Activated effector memory CD4-positive, alpha-beta T cell treated with Interleukin-2 at 50 U/mL for 16 hours (primary cell): ENCODE measurements at places on chromosomes 5 and 9.

DNA sequence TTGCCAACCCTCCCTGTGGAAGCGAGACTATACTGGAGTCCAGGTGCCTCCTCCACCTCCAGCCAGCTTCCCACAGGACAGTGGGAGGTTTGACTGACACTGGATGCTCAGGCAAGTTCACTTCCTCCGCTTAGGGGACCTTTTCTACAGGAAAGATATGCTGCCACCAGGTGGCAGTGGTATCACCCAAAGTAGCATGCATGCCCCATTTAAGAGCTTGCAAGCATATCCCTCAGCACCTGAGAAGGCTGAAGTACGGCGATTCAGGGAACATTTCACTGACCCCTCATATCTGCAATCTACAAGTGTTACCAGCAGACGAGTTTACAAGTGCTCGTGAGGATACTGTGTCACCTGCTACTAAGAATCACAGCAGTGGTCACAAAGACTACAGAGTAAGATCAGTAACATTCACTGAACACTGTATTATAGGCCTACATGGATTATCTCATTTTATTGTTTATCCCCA, 75.5 kb downstream of the KLHL3 start:
- DNase-seq, result peak; percentile 54

- DNase-seq, result no peak
Measured at GRCh38 chr5:60891667-60892066, 47.6 kb upstream of the ELOVL7 start.

GRCh38 chr9:3359048-3359692, 166.6 kb downstream of the RFX3 start:
- no peak for DNase-seq

DNA sequence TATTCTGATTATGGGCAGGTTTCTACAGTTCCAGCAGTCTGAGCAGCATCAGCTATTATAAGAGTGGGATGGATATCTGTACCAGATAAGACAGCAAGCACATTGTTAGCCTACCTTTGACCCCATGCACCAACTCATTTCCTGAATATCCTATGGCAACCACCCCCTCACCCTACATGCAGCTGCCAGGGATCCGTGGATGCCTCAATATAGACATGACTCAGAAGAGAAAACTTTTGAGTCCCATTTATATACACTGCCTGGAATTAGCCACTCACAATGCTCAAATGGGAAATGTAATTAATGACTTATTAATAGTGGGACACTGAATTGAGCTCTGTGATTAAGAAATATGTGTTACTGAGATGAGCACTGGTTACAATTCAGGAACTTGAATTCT, 124.4 kb downstream of the SSBP2 start:
- DNase-seq, result no peak

DNA sequence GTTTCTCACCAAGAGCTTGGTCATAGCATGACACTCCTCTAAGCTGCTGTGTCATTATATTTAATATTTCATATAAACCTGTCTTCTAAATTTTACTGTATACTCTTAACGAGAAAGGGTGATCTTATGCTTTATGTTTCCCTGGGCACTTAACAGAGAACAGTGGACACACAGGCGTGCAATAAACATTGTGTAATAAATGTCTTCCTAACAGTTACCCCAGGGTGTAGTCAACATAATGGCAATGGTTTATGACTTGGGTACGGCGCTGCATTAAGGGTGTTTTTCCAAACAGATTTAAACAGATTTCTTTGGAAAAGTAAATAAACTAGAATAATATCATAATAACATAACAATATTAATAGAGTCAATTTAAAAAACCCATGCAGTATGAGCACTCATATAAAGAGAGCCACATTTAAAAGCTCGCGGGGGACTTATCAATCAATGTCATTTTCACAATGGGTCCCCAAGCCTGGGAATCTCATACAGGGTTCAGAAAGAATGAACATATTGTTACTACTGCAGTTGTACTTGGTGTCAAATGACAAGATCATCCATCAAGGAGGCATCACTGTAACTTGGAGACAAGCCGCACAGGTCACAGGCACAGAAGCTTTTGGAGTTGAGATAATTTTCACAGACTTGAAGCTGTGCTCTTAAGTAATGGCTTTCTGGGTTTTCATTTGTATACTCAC, 376.4 kb downstream of the CTNND2 start:
- no peak for DNase-seq

DNA sequence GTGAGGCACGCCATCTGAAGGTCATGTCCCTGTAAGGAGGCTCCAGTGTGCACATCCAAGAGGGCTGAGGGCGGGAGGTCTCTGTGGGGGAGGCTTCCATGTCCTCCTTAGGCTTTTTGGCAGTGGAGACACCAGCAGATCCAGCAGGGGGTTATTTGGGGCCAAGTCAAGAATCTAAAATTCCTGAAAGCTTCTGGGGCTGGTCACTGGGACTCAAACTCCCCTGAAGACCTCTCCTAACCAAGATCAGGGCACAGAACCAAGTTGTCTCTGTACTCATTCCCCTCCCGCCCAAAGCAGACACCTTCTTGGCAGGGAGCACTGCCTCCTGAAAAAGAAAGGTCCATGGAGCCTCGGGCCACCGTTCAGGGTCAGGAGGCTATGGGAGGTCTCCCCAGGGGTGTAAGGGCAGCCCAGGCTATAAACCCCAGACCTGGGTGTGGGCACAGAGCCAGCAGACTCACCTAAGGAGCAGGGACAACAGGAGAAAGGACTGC, 127.4 kb upstream of the ADRA1B start:
- DNase-seq, result no peak

- DNase-seq, result peak; percentile 14
Measured at GRCh38 chr5:76401801-76402250, 1.3 kb upstream of the IQGAP2 start.

GRCh38 chr9:137423514-137424291, 510 bp downstream of the NOXA1 start:
- DNase-seq, result no peak

GRCh38 chr5:82628364-82628910, 350.3 kb upstream of the RPS23 start:
- DNase-seq, result no peak

DNA sequence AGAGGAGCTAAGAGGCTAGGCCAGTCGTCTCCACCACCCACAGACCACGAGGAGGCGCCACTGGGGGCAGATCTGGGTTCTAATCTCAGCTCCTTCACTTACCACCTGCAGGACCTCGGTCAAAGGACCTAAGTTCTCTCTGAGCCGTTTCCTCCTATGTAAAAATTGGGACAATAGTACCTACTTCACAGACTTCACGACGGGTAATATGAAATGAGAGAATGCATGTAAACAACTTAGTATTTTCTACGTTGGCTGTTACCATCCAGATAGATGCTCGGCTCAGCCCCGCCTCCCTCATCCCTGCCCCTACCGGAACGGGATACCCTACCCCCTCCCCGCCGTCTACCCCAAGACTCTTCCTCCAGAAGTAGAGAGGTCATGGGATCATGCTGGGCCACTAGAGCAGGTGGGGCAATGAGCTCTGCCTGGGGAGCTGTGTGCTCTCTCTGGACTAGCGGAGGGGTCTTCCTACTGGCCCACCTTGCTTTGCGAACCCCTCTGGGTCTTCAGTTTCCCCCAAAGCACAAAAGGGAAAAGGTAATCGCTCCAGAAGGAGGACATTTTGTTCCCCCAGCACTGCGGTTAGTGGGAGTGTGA, 541 bp downstream of the GNPDA1 start:
- DNase-seq, result peak; percentile 36

GRCh38 chr5:39577529-39577928, 152.7 kb upstream of the DAB2 start:
- DNase-seq, result no peak

DNA sequence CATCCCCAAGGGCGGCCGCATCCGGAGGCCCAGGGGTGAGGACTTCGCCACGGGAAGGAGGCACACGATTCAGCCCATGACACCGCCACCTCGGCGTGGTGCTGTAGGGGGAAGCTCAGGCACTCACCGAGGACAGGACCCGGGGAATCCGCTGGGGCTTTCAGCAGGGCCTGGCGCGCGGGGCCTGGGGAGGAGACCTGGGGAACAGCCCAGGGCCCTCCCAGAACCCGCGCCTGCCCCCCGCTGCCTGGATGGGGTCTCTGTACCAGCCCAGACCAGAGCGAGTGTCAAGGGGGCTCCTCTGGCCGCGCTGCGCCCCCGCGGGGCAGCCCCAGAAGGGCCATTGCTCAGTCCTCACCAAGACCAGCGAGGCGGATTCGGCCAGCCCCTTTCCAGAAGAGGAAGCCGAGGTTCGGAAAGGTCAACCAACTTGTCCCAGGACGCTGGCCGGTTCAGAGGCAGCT, 12.8 kb downstream of the COL23A1 start:
- no peak for DNase-seq

DNA sequence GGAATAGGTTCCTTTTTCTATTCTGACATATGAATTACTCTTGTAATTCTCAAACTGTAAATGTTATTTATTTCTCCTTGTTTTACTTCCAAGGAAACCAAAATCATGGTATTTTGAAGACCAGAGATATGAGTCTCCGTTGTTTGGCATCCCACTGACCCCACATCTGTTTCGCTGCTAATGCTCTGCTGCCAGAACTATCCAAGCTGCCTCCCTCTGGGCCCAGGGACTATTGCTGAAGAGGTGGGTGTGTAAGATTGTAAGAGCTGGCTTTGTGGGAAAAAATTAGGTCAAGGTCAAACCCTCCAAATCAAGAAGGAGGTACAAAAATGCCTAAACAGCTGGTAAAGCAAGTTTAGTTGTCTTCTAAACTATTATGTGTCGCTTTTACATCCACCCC, 129.4 kb upstream of the MYO10 start:
- DNase-seq, result no peak

DNA sequence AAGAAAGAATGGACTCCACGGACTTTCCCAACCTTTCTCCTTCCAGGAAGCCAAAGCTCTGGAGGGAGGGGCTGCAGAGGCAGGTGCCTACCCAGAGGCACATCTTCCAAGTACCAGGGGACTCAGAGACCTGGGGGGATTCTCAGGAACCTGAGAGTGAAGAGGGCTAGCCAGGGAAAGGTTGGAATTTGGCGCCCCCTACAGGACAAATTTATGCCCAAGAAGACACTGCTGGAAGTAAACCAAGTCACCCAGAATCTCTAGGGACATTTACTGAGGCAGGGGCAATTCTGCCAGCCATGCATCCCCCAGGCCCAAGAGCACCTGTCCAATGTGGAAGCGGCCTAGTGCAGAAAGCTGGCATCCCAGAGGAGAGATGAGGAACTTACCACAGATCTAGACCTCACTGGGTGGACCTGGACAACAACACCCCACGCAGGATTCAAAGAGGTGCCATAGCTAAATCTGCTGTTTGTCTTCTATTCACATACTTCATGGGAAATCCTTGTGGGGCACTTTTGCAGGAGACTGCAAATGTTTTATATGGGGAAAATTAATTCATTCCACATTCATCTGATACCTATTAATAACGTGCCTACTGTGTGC, 25.9 kb upstream of the IDNK start:
- no peak for DNase-seq

DNA sequence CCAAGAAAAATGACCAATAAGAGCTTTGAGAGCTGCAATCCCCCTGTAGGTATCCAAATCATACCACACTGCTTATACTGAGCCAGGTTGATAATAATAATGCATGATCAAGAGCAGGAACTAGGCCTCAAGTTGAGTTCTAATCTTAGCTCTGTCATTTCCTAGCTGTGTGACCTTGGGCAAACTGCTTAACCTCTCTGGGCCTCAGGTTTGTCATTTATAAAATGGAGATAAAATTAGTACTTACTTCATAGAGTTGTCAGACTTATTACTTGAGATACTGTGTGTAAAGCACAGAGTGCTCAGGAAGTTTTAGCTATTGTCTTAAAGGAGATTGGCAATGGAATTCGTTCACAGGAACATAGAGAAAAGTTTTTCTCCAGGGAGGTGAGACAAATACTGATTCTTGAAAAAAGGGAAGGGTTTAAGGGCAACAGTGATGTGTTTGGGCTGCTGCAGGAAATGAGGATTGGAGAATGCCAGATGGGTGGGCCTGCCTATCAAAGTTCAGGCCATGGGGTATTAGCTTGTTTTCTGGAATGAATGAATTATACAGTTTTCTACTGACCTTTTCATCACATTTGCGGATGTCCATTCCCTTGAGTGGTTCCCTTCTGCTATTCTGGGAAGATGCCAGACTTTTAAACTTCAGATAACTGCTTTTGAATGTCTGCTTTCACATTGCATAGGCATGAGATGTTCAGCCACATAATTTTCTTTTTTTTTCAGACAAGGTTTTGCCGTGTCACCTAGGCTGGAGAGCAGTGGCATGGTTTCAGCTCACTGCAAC, 10.2 kb upstream of the ATP6V0E1 start:
- no peak for DNase-seq

- DNase-seq, result no peak
Measured at GRCh38 chr5:143183989-143184388, 219.5 kb downstream of the NR3C1 start.
